Stimulated activated CD4-positive, alpha-beta T cell treated with anti-CD3 and anti-CD28 coated beads, Interleukin-4, amount 100 ng/mL, for 1 hour (primary cell): ENCODE measurements at places on chromosomes 7 and 10.

DNA sequence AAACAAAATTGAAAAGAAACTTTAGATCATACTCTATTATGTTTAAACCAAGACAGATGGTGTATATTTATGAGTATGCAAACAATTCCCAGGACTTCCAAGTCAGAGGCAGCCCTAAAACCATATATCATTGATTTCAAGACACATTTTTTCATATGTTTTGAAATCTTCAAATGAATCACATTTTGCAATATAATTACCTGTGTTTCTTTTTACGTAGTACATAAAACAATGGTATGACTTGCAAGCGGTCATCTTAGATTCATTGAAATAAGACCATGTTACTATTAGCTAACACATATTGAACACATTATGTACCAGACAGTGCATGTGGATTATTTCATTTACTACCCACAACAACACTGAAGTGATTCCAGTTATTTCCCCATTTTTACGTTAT, 14.9 kb downstream of the SMURF1 start:
- DNase-seq: no peak

- DNase-seq: no peak
Measured at GRCh38 chr7:137618748-137619147, 228.0 kb downstream of the DGKI start.

- no peak for DNase-seq
Measured at GRCh38 chr7:117347962-117348672, 25.3 kb upstream of the WNT2 start.

- DNase-seq: no peak
Measured at GRCh38 chr10:78920011-78920410, 148.8 kb upstream of the ZMIZ1 start.

DNA sequence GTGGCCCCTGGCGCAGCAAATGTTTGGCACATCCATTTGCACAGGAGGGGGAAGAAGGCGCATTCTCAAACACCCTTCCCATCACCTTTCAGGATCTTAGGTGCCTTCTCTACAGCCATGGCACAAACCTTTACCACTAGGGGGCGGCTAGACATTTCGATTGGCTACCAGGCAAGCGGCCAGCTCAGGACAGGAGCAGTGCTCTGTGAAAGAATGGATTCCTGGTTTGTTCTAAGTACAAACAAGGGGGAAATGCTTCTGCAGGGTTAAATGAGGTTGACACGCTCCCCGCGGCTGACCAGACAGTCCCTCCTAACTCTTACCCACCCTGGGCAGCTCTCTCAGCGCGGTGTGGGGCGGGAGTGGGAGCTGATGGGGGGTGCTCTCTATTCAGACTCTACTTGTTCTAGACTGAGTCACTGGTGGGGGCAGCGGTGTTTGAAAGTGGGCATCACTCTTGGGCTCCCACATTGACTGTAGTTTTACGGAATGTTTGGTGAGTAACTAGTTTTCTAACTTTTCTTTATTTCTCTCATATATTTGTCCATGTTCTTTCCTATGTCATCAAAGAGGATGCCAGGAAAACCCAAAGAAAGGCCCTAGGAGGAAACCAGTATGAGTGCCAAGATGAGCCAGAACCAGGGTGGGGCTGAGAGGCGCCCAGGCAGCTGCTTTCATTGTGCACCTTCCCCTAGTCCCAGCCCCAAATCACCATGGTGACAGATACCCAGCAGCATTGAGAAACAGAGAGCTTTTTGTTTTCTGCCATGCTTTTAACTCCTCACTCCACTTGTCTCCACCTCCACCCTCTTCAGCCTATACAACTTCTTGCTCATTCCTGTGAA, 61.4 kb upstream of the GPR158 start:
- DNase-seq: peak; percentile 10

DNA sequence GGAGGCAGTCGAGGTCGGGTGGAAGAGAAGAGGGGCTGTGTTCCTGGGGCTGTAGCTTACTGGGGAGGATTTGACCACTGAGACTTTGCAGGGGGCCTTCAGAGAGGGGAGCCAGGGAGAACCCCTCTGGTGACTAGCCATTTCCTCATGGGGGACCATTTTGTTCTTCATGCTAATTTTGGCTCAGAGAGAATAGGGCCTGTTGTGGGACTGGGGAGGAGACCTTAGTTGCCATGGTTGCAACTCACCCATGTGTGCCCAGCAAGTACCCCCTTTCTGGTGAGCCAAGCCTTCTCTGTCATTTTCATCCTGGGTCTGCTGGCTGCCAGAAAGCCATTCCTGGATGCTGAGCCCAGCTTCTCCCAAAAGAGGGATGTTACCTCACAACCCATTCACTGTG, 120.9 kb downstream of the GRK5 start:
- no peak for DNase-seq

DNA sequence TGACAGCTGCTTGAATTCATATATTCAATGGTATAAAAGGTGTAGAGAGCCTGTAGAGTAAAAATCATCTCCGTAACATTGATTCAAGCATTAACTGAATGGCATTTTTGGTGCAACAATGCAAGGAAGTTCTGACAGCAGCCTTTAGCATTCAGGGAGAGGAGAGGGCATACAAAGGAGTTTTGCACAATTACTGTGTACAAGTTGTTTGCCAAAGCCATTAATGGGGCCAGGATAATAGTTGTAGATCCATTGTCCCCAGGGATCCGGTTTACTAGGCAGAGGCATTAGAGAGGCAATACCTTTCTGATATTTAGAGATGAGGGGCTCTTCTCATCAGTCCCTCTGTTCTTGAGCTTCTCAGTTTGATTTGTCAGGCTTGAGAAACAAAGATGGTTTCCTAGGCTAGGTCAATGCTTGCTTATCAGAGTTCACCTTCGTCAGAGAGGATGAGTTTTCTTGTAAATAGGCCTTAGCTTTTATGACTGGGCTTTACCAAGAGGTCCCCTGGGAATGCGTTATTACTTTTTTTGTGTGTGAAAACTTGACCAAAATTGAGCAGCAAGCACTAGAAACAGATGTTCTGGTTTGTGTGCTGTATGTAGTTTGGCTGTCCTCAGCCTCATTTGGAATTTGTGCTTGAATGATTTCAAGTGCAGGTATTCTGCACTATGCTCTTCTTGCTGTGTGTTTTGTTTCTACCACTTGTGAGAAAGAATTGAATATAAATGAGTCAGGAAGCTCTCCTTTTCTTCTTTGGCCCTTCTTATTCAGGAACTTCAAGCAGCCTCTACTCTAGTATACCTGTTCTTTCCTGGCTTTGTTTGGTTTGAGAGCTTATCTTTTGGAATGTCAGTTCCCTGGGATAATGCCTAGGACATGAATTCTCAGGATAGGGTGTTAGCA, 32.0 kb downstream of the SND1 start:
- no peak for DNase-seq

DNA sequence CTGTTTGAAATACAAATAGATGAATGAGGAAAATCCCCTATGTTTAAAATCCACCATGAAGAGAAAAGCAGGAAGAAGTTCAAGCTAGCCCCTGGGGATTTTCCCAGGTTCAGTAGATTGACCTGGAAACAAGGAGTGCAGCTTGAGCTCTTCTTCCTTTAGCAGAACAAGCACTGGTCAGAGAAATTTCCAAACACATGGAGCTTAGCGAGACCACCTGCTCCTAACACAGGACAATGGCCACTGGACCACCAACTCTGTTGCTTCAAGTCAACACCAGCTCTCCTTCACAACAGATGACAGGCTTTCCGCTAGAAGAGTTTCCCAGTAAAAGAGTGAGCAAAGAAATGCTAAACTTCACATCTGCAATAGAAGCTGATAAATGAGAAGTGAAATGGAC, 9.4 kb upstream of the FBXW4 start:
- no peak for DNase-seq

DNA sequence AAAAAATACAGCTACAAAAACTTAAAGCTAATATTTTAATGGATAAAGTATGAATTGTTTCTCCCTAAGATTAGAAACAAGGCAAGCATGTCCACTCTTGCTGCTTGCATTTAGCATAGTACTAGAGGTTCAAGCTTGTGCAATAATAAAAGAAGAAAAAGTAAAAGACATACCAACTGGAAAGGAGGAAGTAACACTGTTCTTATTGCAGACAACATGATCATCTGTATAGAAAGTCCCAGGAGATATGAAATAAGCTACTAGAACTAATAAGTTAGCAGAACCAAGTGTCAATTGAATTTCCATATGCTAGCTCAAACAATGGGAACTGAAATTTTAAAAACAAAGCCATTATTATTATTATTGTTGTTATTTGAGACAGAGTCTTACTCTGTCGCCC, 20.0 kb upstream of the RABGEF1 start:
- DNase-seq: no peak

- no peak for DNase-seq
Measured at GRCh38 chr7:28258240-28258639, 77.6 kb upstream of the JAZF1 start.

- no peak for DNase-seq
Measured at GRCh38 chr7:18119985-18120384, 92.3 kb upstream of the PRPS1L1 start.

- DNase-seq: no peak
Measured at GRCh38 chr7:101952355-101953247, 135.2 kb downstream of the CUX1 start.

- DNase-seq: no peak
Measured at GRCh38 chr7:23196306-23196705, 14.5 kb downstream of the NUP42 start.

- DNase-seq: no peak
Measured at GRCh38 chr10:62278441-62278910, 9.8 kb upstream of the RTKN2 start.

GRCh38 chr10:114336823-114337509, 67.3 kb downstream of the AFAP1L2 start:
- no peak for DNase-seq

DNA sequence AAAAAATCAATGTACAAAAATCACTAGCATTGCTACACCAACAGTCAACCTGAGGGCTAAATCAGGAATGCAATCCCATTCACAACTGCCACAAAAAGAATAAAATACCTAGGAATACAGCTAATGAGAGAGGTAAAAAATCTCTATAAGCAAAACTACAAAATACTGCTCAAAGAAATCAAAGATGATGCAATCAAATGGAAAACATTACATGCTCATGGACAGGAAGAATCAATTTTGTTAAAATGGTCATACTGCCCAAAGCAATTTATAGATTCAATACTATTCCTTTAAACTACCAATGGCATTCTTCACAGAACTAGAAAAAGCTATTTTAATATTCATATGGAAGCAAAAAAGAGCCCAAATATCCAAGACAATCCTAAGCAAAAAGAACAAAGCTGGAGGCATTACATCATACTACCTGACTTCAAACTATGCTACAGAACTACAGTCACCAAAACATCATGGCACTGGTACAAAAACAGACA, 116.3 kb downstream of the HPSE2 start:
- no peak for DNase-seq

- DNase-seq: no peak
Measured at GRCh38 chr10:126222736-126223511, 165.4 kb downstream of the ADAM12 start.

- no peak for DNase-seq
Measured at GRCh38 chr10:72697716-72698115, 5.8 kb downstream of the MCU start.

DNA sequence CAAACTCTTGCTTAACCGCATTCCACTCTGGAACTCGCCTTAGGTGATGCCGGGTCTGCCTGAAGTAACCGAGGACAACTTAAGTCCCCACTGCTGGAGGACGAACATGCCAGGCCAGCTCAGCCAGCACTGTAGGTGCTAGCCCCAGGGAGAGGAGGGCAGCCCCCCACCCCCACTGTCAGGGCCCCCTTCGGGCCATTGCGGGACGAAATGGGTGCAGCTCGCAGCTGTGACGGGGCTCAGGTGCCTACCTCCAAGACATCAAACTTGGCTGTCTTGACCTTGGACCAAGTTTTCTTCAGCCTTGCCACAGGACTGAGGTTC, 60.4 kb downstream of the CSGALNACT2 start:
- DNase-seq: no peak

DNA sequence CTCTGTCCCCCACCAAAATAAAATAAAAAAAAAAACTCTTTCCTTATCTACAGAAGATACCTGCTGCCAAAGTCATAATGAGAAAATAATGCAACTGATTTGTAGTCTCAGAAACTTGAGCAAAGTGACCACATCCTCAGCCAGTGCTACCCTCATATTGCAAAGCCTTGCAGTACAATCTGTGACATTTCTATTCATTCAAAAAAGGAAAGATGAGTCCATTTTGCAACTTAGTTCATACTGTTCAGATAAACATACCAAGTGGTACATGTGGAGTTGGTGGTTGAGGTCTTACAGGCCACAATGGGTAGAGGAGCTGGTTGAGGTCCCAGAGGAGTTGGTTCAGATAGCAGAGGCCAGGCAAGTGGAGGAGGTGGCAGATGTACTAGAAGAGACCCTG, 6.5 kb upstream of the EIF5AL1 start:
- DNase-seq: no peak

DNA sequence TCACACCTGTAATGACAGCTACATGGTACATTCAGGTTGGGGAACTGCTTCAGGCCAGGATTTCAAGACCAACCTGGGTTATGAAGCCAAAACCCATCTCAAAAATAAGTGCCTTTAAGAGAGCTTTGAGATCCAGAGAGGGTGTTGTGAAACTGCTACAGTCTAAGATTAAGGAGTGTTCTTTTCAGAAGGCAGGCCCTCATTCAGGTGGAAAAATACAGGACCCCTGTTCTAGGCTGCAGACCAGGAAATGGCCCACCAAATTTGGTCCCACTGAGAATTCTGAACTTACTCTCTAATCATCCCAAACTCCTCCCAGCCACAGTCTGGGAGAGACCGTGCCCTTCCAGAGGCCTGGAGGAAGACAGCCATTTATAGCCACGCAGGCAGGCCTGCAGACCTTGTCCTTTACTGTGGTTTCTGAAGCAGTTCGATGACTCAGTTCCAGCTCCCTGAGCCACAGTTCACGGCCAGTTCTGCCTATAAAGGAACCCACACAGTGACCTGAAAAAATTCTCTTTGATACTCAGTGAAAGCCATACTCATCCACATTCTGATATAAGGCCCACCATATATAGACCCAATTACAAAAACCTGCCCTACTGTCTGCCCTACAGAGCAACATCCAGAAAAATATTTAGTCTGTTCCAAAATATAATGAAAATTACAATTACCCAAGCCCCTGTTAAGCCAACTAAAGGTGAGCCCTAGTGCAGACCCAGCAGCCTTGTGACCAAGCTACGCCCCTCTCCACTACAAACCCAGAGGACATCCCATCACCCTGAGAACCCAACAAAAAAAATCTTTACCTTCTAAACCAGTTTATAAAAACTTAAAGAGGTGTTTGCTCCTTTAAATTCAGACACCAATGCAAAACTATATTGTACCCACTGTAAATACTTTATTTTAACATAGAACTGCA, 21.2 kb downstream of the ZNF680 start:
- no peak for DNase-seq

DNA sequence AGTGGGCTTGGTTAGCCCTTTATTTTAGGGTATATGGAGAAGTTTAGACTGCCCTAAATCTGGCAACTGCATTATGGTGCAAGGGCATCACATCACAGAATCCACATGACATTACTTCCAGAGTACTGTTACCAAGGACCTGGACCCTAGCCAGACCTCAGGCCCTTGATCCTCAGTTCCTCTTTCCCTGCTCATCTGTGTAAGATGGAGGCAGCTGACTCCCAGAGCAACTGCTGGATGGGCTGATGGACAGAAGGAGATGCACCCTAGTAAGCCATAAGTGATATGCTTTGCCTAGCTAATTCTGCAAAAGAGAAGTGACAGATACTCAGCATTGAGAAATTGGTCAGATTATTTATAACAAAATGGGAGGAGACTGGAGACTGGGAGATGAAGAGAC, 131.7 kb downstream of the DYNC1I1 start:
- DNase-seq: no peak

- no peak for DNase-seq
Measured at GRCh38 chr7:117281562-117281961, 41.3 kb downstream of the WNT2 start.

- DNase-seq: peak; percentile 16
Measured at GRCh38 chr7:45196374-45196773, 38.8 kb downstream of the RAMP3 start.
